Inflammatory macrophage treated with lipopolysaccharide for 4 hours (primary cell): ENCODE measurements at places on chromosomes 16 and 17.

GRCh38 chr16:12081048-12081404, 104.5 kb downstream of the SNX29 start:
- DNase-seq, result no peak

- no peak for DNase-seq
These were observed 901 bp downstream of the CHTF18 start for GRCh38 chr16:789191-789850.

GRCh38 chr17:62024866-62025265, 40.2 kb downstream of the MED13 start:
- DNase-seq, result no peak

DNA sequence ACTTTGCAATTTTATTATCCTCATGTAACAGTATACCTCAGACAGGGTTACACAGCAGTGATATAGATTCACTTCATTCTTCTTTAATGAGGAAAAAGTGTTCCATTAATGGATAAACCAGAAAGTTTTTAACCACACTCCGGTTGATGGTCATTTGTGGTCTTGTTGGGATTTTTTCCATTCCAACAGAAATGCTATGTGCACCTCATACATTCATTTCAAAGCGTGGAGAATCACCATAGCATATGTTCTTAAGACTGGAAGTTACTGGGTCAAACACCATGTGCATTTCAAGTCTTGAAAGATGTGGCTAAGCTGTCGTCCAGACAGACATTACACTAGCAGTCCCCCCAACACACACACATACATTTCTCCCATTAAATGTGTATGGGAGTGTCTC, 245.8 kb upstream of the CDH5 start:
- no peak for DNase-seq

- DNase-seq, result no peak
These were observed 4.1 kb downstream of the PRCD start for GRCh38 chr17:76543826-76544545.

DNA sequence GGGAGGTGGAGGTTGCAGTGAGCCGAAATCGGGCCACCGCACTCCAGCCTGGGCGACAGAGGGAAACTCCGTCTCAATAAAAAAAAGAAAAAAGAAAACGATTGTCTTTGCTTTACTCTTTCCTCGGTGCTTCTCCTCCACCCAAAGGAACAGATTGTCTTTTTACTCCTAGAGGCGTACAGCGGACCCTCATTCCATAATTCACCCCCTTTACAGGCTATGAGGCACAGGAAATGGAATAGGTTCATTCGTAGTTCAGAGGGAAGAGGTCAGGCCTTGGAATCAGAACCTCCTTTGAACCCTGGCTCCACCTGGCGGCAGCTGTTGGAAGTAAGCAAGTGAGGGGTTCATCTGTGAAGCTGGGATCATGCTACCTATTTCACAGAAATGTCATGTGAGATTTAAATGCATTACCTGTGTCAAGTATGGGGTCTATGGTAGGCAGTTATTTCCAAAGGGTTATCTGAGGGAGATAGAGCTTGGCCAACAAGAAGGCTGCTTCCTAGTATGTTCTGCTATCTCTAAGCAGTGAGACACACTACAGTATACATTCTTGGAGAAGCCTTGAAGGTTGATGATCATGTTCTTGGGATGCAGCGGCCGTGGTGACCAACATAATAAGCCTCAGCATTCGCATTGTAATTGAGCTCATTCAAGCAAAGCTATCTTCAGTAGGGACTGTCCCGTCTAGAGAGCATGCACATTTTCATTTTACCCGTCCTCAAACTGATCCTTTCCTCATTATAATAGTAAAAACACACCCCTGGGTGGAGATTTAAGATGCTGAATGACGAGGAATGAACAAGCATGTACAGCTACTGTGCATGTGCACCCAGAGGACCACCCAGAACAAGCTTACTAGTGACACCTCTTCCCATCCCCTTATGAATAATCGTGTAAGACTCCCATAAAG, 18.7 kb upstream of the ZNF689 start:
- DNase-seq, result peak; percentile 79

GRCh38 chr16:10625595-10626357, 45.4 kb upstream of the EMP2 start:
- peak; percentile 67 for DNase-seq

- DNase-seq, result no peak
These were observed 6.9 kb upstream of the BPTF start for GRCh38 chr17:67818110-67819002.

DNA sequence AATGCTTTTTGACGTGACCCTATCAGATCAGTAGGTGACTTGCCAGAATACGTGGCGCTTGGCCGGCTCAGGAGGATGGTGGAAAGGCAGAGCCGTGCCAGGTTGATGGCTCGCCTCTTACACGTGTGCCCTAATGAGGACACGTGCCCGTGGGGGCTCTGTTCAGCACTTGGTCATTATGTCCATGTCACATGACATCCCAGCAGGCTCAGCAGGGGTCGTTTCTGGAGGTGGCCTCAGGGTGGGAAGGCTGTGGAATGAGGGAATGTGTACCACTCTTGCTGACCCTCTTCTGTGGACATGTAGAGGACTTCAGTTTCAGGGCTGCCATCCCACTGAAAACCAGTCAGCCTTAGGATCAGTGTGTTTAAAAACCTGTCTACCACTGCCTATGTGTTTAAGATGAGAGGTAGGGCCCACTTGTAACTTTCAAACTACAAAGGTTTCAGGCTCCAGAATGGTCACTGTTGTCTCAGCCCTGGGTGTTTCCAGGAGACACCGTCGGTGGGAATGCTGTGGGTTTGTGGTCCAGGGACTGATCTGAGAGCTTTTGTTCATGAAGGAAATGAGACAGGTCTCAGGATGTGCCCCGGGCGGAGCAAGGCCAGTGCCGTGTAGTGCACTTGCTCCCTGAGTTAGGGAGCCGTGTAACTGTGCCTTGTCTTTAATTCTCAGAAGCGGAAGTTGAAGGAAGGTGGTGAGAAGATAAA, 12.1 kb downstream of the UBN1 start:
- DNase-seq, result no peak

GRCh38 chr17:50175035-50175807, 9.4 kb downstream of the SGCA start:
- DNase-seq, result no peak

GRCh38 chr17:36687736-36688135, 86.4 kb downstream of the MRM1 start:
- no peak for DNase-seq

DNA sequence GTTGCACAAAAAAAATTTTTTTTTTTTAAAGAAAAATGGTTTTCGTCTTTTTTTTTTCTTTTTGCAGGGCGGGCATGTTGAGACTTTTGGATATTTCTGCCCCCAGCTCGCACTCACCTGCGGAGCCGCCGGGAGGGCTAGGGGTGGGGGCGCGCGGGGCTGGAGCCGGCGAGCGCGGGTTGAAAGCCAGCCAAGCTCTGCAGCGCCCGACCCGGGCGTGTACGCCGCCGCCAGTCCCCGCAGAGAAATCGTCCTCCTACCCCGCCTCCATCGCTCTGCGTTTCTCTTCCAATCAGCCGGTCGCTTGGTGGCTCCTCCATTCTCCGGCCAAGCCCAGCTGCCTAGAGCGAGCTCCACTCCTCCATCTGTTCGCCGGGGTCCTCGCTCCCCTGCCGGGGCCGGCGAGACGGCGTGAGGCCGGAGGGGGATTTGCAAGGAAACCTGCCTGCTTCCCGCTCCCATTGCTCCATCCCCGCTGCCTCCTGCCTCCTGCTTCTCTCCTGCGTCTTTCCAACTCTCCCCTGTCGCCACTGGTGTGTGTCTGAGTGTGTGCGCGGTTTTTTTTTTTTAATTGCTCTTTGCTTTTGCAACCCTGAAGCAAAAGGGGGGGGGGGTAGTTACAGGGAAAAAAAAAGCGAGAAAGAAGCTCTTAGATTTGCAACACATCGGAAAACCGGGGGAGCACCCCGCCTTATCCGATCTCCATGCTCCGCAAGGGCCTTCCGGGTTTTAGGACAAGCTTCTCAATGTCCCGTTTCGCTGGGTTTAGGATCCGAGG, 1.8 kb upstream of the UBTF start:
- DNase-seq, result peak; percentile 61

DNA sequence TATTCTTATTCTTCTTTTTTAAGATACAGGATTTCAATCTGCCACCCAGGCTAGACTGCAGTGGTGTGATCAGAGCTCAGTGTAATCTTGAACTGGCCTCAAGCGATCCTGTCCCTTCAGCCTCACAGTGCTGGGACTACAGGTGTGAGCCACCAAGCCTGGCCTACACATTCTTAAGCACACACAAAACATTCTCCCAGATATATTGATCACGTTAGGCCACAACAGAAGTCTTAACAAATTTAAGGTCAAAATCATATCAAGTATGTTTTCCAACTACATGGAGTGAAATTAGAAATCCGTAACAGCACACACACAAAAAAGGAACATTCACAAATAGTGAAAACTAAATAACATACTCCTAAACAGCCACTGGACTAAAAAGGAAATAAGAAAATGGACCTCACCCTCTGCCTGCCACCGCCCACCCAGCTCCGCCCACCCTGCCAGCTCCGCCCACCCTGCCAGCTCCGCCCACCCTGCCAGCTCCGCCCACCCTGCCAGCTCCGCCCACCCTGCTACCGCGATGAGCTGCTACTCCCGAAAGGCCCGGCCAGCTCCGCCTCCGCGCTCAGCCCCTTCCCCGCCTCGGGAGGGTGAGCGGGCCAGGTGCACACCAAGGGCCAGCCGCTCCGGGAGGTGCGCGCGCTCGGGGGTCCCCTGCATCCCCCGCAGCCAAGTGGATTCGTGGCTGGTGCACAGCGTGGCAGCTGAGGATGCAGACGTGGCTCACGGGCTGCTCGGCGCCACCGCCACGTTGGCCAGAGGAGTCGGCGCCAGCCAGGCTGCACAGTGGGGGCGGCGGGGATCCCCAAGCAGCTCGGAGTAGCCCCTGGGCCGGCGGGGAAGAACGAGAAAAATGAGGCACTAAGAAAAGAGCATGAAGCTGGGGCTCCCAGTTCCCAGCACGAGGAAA, 41.2 kb downstream of the C16orf87 start:
- DNase-seq, result peak; percentile 68

GRCh38 chr17:29069526-29070041, 26.6 kb downstream of the PIPOX start:
- DNase-seq, result no peak
